Esophagus muscularis mucosa (tissue), 4 donors: ENCODE measurements at places on chromosomes 2 and 18. TPM values are rescaled to one million over a fixed set of nuclear protein-coding genes. Genes with fewer than 3 reads are reported as not detected.
A peak's percentile ranks its signal among the peaks of the same experiment; 100 is the strongest.

DNA sequence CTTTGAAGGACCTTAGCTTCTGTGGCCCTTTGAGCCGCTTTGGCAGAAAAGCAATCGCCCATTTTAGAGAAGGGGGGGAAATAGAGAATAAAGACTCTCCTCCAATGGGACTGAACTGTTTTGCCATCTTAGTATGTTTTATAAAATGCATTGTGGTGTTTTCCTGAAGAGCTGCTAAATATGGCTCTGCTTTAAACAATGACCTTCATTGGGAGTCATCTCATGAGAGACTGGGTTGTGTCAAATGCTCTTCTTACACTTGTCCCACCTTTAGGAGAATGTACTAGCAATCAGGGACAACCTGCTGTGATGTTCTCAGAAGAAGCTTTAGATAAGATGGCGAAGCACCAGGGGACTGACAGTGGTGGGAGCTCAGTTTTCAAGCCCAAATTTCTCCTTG is 418.9 kb upstream of the POU3F3 start:
- DNase-seq, result no peak

GRCh38 chr2:81576713-81577112 is 1272.2 kb upstream of the LRRTM1 start:
- DNase-seq, result no peak

- no peak for DNase-seq
These were observed 33.4 kb upstream of the ZNF396 start for GRCh38 chr18:35410561-35410960.

GRCh38 chr18:26963292-26963691 is 97.8 kb upstream of the AQP4 start:
- no peak for DNase-seq

DNA sequence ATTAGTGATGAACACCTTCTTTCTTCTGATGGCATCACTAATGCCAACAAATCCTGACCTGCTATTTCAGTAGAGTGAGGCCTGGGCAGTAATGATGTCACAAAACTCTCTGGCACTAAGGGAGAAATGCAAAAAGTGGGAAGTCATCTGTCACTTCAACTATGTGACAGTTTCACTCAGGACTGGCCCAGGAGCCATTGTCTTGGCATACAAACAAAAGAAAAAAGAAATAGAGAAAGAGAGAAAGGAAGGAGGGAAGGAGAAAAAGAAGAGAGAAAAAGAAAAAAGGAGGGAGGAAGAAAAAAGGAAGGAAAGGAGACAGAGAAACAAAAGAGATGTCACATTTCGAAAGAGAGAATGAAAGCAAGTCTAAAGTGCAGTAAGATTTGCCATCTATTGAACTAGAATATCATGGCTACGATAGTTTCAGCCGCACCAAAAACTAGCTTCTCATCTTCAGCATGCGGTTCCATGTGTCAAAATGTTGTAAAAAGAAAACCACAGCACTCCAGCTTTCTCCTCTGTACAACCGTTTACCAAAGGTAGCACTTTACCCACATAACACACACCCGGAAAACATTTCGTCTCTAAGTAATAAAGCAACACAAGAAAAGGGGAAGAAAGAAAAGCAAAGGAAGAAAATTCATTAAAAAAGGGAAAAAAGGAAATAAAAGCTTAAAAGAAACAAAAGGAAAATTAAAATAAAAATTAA is 50.1 kb downstream of the CD226 start:
- no peak for DNase-seq

- peak; percentile 68 for DNase-seq
These were observed 284.4 kb downstream of the SOX11 start for GRCh38 chr2:5976531-5977065.

DNA sequence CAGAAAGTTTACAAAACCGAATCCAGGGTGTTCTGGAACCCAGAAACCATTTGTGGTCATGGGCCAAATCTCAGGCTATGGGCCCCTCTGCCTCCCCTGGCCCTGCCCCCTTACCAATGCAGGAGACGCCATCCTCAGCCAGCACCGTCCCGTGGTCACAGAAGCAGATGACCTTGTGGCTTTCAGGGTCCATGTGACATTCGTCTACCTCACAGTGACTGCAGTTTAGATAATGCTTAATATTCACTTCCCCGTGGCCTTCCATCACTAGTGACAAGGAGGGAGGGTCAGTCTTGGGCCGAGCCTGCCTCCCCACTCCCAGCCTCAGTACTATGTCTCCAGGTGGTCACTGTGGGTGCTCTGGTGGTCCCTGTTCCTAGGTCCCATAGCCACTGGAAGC is 111.6 kb downstream of the CLIP4 start:
- DNase-seq, result no peak

Gene CRYBA2
- total RNA-seq, result not detected

Gene DGKD
- 11.9 TPM for total RNA-seq

Gene CFAP210
- total RNA-seq, result not detected

Gene CYBRD1
- 281 TPM for total RNA-seq
